Astrocyte of the cerebellum (primary cell): ENCODE measurements at places on chromosomes 13 and 19.

GRCh38 chr13:50227361-50227760, 212.1 kb downstream of the KCNRG start:
- no peak for DNase-seq

DNA sequence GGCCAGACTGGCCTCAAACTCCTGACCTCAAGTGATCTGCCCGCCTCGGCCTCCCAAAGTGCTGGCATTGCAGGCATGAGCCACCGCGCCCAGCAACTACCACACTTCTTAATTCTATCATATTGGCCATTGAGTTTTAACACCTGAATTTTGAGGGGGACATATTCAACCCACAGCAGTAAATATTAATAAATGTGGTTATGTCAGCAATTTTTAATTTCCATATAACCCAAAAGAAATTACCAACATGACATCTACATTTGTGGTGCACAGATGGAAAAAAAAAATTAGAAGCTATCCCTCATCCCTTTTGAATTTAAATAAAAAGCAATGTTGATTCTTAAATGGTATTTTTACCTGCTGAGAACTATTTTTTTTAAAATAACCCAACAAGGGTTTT, 88.7 kb downstream of the SLITRK6 start:
- no peak for DNase-seq

DNA sequence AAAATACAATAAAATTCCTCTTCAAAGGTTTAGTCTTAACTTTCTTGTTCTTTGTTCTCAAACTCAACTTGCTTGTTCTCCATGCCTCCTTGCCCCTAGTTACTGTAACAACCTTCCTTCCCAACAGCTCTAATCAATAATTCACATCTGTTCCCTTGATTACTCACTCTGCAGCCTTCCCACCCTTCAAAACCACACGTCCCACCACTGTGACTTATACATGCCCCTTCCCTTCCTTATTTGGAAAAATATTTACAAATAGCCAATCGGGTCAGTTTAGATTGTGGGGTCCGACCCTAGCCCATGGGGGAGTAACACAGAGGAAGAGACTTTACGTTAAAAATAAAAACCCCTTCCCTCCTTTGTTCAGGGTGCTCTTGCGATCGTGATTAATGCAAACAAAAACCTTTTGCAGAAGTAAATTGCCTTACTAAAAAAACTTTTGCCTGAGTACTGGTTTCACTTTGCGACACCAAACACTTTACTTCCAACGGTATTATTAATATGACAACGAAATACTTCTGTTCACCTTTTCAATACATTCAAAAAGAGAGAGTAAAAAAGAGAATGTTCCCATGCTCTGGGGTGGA, 512 bp upstream of the ZNF93 start:
- DNase-seq, result peak; percentile 40

DNA sequence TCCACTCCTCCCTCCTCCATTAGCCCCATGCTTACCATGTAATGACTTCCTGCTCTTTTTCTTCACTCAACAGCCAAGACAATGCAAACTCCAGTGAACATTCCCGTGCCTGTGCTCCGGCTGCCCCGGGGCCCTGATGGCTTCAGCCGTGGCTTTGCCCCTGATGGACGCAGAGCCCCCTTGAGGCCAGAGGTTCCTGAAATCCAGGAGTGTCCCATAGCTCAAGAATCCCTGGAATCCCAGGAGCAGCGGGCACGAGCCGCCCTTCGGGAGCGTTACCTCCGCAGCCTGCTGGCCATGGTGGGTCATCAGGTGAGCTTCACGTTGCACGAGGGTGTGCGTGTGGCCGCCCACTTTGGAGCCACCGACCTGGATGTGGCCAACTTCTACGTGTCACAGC, 2.9 kb upstream of the PPP1R37 start:
- DNase-seq, result no peak

- no peak for DNase-seq
Measured at GRCh38 chr19:48479686-48480085, 10.5 kb downstream of the CYTH2 start.

GRCh38 chr13:44211704-44212346, 161.8 kb upstream of the SERP2 start:
- no peak for DNase-seq

DNA sequence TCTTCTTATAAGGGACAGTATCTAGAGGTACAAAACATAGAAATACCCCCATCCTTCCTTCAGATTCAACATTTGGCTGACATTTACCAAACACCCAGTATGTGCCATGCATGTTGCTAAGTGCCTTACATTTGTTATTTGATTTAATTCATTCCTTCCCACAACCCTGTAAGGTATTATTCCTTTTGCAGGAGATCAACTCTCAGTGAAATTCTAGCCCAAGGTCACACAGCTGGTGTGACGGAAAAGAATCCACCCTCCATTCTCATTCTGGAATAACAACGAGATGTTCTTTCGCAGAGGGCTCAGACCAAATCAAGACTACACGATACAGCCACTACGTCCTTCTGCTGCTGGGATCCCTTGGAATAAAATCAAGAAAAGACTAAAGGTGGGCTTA, 67.8 kb downstream of the C13orf42 start:
- DNase-seq, result no peak

GRCh38 chr19:40604171-40604646, 3.0 kb downstream of the LTBP4 start:
- no peak for DNase-seq

DNA sequence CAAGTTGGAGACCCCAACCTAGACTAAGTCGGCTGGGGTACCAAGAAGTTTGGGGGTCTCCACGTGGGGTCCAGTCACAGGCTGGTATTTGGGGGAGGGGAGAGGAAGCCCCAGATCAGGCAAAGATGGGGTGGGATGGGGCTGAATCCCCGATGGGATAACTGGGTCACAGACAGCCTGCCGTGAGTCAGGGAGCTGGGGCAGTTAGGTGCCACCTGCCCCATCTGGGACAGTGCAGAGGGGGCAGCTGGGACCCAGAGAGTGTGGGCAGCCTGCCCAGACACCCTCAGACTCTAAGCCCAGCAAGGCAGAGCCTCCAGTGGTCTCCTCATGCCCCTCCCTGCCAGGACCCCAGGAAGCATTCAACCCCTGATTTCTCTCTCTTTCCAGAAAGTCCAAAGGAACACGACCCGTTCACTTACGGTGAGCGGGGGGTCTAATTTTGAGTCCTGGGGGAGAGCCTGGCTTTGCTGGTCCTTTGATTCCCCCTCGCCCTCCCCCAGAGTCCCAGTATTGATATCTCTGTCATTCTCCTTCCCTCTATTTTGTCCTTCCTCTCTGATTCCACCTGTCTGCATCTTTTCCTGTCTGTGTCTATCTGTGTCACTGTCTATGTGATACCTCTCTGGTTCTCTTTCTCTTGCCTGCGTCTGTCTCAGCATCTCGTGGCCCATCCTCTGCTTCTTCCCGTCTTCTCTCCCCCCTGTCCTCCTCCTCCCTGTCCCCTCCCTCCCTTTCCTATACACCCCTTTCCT, 1.8 kb downstream of the FXYD1 start:
- DNase-seq, result no peak

DNA sequence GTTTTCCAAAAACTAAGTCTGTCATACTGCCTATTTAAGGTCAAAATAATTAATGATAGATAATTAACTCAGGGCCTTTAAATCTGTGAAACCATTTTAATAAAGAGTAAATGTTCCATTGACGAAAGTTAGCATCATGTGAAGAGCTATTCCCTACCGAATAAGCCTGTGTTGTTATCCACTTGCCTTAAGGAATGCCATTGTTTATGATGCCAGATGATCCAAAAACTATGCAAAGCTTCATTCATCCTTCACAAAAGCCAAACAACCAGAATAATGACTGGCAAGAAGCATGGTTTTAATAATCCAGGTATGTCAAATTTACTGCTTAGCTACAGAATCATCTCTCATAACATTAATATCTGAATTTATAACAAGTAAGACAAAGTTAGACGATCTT, 6.5 kb upstream of the GPC6 start:
- DNase-seq, result no peak

GRCh38 chr13:89610881-89611280, 1736.6 kb upstream of the MIR17HG start:
- no peak for DNase-seq

DNA sequence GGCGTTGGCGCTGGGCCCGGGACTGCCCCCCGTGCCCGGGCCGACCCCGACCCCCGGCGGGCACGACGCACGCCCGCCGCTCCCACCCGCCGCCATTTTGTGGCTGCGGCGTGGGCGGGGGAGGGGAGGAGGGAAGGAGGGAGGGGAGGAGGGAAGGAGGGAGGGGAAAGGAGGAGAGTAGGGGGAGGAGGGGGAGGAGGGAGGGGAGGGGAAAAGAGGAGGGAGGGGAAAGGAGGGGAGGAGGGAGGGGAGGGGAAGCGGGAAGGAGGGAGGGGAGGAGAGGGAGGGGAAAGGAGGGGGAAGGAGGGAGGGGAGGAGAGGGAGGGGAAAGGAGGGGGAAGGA, at the start of gene BTBD2:
BTBD2 (minus strand) TSS at position 107 of the 343 bp plus-strand sequence; CDS start at position 96, 11 bp downstream.
- DNase-seq, result peak; percentile 46

DNA sequence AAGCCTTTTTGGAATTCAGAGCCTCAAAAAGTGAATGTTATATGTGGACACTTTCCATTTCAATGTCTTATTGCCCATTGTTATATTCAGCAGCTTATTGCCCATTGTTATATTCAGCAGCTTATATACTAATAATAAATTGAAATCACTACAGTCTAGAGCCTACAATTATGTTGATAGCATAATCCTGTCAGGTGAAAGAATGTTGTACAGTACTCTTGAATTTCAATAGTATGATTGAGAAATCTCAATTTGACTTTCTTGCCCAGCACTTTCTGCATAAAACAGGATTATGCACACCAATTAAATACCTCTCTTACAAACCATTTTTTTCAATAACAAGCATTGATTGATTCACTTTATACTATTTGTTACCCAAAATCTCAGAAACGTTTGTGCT, 260.8 kb downstream of the PCDH9 start:
- no peak for DNase-seq

- DNase-seq, result no peak
Measured at GRCh38 chr13:39768962-39769361, 113.5 kb downstream of the COG6 start.

- no peak for DNase-seq
Measured at GRCh38 chr19:10003271-10003670, 7.0 kb downstream of the COL5A3 start.

- no peak for DNase-seq
Measured at GRCh38 chr19:14972676-14973075, 7.0 kb downstream of the SLC1A6 start.

DNA sequence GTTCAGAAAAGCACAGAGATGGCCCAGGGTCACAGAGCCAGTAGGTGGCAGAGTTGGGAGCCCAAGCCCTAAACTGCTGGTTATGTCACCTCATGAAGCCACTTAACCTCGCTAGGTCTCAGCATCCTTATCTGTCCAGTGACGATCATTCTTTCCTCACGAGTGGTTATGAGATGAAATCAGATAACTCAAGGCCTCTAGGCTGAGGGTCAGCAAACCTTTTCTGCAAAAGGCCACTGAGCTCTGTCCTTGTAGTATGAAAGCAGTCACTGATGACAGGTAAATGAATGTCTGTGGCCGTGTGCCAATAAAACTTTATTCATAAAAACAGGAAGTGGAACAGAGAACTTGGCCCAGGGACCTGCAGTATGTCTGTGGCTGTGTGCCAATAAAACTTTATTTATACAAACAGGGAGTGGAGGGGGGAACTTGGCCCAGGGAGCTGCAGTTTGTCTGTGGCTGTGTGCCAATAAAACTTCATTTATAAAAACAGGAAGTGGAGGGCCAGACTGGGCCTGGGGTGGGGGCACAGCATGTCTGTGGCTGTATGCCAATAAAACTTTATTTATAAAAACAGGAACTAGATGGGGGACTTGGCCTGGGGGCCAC, 71.2 kb downstream of the GNG7 start:
- no peak for DNase-seq

- DNase-seq, result no peak
Measured at GRCh38 chr19:35266520-35267352, 2.0 kb upstream of the USF2 start.

DNA sequence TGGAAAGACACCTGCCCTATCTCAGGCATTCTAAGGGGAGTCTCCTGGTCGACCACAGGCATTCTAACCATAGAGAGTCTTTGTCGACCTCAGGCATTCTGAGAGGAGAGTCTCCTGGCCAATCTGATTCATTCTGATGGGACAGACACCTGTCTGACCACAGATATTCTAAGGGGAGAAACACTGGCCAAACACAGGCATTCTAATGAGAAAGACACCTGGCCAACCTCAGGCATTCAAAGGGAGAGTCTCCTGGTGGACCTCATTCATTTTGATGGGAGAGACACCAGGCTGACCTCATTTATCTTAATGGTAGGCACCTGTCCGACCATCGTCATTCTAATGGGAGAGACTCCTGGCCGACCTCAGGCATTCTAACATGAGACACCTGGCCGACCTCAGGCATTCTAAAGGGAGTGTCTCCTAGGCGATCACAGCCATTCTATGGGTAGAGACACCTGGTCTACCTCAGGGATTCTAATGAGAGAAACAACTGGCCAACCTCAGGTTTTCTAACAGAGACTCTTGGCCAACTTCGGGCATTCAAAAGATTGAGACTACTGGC, 1351.5 kb downstream of the UQCRFS1 start:
- DNase-seq, result no peak

GRCh38 chr19:584240-585001, 5.3 kb upstream of the HCN2 start:
- no peak for DNase-seq

DNA sequence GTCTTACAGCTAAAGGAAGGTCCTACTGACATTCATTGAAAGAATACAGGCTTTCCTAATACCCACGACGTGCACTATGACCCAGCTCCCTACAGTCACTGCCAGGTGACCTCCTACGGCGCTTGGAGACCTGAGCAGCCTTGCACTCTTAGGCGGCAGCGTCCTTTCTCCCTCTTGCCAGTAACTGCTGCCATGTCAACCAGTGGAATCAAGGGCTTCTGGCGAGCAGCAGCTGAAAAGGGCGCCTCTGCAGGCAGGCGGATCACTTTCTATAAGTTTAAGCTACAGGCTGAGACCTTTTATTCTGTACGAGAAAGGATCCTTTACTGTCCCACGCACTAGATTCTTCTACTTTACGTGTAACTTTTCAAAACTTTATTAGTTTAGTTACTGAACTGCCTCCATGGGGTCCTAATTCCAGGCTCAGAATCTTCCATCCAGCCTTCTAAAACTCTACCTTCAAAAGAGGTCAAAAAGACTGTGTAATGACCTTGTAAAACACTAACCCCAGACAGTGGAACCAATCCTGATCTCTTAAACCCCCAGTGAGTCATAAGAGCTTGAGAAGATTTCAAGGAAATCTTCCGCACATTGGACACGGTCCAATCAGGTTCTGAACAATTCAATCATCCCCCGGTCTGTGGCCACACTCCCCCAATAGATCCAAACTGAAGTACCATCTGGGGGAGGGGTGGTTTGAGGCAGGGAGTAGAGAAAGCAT, 1.9 kb downstream of the KCTD12 start:
- no peak for DNase-seq

- DNase-seq, result no peak
Measured at GRCh38 chr19:43774103-43774939, 6.5 kb downstream of the KCNN4 start.
